ENCODE measurements at places on chromosomes 3 and 15. TPM values are rescaled to one million over a fixed set of nuclear protein-coding genes. Genes with fewer than 3 reads are reported as not detected.

- no peak for DNase-seq
Observed at GRCh38 chr15:64009798-64010261, 36.5 kb downstream of the DAPK2 start.

DNA sequence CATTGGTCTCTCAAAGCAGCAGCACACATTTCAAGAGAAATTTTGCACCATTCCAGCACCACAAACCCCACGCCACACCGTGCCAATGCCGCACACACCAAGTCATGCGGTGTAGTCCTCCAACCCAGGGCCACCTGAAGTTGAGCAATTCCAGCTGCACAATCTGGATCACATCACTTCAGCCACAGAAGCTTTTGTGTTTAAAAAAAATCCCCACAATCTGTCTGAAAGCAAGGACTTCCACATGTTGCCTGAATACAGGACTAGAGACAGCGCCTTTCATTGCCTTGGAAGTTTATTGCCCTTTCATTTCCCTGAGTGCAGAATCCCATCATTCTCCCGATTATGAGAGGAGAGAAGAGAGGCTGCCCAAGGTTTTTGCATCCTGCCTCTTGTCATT, 175.6 kb upstream of the BCL6 start:
- DNase-seq: no peak

GRCh38 chr3:169148448-169149348, 514.8 kb downstream of the MECOM start:
- no peak for DNase-seq

DPPA4 gene
- not detected for total RNA-seq

GRCh38 chr3:113409676-113410075, 31.6 kb downstream of the CFAP44 start:
- DNase-seq: no peak

GRCh38 chr15:49888323-49888693, 230.7 kb downstream of the ATP8B4 start:
- DNase-seq: no peak

- DNase-seq: no peak
Observed at GRCh38 chr3:194779729-194780224, 94.1 kb downstream of the FAM43A start.

DNA sequence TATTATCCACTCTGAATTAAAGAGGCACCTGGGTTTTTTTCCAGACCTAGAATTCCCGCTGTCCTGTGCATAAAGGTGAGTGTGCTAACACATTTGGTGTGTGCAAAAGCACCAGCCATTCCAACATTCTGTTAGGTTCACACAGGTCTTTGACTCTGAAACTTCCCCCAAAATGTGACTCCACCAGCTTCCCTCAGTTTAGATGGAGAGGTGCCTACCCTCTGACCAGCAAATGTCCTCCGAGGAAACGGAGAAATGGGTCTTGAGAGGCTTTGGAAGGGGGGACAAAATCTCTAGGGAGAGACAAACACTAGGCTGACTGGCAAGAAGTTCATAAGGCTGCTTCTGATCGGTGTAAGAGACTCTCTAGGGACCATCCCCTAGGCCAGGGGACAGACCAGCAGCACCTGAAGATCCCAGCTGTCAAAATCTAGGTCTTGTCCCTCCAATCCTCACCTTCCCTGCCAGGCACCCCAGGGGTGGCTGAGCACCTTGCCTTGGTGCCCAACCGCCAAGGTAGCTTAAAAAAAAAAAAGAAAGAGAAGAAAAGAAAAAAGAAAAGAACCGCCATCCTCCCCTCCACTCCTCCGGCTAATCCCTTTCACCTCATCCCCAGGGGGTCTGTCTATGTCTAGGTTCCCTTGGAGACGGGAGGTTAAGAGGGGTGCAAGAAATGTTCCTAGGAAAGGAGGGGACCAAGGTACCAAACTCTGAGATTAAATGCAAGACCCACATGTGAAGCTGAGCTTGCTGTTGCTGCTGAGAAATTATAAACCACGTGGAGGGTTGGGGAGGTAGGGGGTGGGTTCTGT, 2.0 kb upstream of the MECOM start:
- no peak for DNase-seq

- DNase-seq: no peak
Observed at GRCh38 chr15:93085692-93086091, 3.3 kb downstream of the RGMA start.

- no peak for DNase-seq
Observed at GRCh38 chr3:132456136-132456535, 38.8 kb downstream of the DNAJC13 start.

GRCh38 chr15:41073028-41073427, 43.1 kb downstream of the INO80 start:
- DNase-seq: no peak

NUDT16 gene
- 35.4 TPM for total RNA-seq

- no peak for DNase-seq
Observed at GRCh38 chr3:86914670-86915069, 76.3 kb downstream of the VGLL3 start.

KLF15 gene
- 28.8 TPM for total RNA-seq

SENP8 gene
- total RNA-seq: 3.6 TPM

C3orf20 gene
- total RNA-seq: not detected

GRCh38 chr15:72235298-72235697, 4.3 kb upstream of the PKM start:
- no peak for DNase-seq

DNA sequence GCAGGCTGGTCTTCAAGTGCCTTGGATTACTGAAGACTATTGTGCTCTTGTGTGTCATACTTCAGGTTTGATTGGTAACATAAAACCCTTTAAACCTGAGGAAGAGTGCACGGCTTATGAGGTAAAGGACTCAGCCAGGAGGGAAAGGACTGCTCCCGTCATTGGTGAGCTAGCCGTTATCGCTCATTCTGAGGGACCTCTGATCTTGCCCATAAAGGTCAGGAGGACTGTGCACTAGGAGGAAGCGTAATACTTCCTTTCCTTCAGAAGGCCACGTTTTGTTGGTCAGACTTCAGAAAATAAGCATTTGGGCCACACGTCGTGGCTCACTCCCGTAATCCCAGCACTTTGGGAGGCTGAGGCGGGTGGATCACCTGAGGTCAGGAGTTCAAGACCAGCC, 37.7 kb downstream of the PXK start:
- no peak for DNase-seq
